ENCODE measurements at places on chromosomes 12 and 14.

DNA sequence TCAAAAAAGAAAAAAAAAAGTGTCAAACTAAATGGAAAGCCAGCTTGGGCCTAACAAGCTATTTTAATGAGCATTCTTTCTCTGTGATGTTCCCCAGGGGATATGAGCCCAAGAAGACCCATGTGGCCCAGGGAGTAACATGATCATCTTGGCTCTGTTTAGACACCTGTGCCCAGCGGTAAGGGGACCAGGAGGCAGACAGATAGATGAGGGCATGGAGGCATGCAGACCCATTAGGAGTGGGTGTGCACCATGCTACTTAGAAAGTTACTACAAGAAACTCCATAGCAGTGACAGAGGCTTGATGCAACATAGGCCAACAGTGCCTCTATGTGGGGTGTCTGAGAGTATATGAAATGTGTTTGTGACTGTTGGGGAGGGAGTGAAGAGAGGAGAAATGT lies 3.1 kb upstream of the CREBL2 start:
- DNase-seq, result no peak

- no peak for DNase-seq
These were observed 103.5 kb downstream of the GLT1D1 start for GRCh38 chr12:128956755-128957154.

- no peak for DNase-seq
These were observed 8.8 kb downstream of the STK38L start for GRCh38 chr12:27252934-27253333.

DNA sequence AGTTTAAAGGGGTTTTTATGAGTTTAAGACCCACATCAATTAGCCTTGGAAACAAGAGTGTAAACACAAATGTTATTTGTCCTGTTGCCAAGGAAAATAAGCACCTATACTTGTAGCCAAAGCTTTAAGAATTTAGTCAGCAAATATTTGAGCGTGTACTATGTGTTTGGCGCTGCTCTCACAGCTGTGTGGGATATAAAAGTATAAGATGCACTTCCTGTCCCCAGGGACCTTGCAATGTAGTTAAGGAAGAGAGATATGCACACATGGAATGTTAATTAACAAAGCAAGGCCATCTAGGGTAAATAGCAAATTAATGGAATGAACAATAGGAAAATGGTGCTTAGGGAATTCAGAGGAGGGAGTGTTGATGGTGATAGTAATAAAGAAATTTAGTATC lies 134.9 kb upstream of the SRRM4 start:
- no peak for DNase-seq

GRCh38 chr12:96919510-96920210 lies 12.6 kb downstream of the NEDD1 start:
- DNase-seq, result no peak

GRCh38 chr12:111270774-111271173 lies 98.1 kb downstream of the PHETA1 start:
- no peak for DNase-seq

DNA sequence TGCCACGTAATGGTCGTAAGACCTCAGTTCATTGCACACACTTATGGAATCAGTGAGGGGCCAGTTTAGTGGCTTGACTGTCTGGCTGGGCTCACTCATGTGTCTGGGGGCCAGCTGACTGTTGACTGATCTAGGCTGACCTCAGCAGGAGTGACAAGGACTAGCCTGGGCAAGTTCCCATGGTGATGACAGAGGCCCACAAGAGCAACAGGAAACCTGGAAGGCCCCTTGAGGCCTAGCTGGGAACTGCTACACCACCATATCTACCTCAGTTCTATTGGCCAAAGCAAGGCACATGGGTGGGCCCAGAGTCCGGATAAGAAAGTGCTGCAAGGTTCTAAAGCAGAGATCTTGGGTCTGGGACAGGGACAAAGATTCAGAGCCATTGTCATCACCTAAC lies 21.3 kb upstream of the RFLNA start:
- peak; percentile 8 for DNase-seq

GRCh38 chr12:131528667-131529066 lies 182.2 kb upstream of the SFSWAP start:
- no peak for DNase-seq

Measured in fibroblast of the conjunctiva (primary cell).